ENCODE measurements at places on chromosomes 2 and 18.

DNA sequence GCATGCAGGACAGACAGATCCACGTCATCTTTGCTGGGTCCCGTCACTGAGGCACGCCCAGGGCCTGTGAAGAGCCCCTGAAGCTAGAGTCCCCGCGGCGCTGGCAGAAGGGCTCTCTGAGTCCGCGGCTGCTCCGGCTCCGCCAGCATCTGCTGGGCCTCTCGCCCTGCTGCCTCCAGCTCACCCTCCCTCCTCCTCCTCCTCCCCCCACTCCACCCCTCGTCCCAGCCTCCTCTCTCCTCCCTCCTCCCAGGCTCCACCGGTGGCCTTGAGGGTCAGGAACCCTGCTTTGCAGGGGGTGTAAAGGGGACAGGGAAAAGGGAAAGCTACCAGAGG is at the start of gene TNS1:
Gene TNS1 (minus strand): TSS at position 151 of the 336 bp plus-strand sequence. CDS start 123 bp downstream, at position 28.
- DNase-seq = no peak

GRCh38 chr2:135662088-135662487 is 79.6 kb upstream of the UBXN4 start:
- no peak for DNase-seq

DNA sequence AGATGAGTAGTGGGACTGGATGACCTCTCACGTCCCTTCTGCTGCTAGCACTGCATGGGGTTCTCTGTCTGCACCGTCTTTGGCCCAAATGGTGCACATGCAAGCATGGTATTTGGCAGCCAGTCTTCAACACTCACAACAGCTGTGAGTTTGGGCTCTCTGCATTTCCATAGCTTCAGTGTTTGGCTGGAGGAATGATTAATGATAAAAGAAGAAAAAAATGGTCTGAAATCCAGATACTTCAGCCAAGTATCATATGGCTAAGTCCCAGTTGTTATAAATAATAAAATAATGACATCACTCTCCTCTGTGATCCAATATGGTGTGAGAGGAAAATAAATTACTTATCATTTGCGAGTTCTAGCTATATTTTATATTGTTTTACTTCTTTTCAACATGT is 173.3 kb downstream of the DCDC2C start:
- no peak for DNase-seq

DNA sequence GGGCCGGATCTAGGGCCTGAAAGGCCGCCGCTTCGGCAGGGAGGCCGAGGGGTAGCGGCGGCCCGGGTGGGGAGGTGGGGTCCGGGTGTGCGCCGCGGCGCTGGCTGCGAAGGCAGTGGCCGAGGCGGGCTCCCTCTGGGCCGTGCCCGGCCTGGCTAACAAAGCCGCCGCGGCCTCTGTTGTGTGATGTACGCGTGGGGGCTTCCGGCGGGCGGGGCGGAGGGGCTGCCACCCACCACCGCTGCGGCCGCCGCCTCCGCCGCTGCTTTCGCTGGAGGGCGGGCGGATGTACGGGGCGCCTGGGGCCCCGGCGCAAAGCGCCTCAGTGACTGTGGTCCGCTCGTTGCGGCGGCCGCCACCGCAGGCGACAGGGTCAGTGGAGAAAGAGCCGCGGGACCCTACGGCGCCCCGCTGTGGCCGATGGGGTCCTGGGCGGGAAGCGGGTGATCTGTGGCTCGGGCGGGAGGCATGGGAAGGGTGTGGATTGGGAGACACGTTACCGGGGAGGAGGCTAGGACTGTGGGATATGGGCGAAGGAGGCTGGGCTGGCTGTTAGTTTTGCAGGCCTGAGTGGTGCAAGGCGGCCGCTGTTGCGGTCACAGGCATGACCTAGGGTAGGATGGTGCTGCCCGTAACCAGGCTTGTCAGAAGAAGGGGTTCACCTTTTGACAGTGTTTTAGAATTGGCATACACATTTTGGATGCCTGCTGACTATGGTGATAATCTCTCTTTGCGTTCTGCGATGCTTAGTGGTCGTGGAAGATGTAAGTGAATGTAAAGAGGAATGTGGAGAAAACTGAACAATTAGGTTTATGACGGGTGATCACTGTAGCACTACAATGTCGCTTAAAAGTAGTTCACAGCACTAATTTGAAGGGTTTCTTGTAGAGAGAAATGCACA is 662 bp downstream of the BZW1 start:
- peak; percentile 87 for DNase-seq

GRCh38 chr18:45686891-45687611 is 36.9 kb upstream of the SLC14A1 start:
- DNase-seq = no peak

Data from HT-29 (cell line).